Fibroblast of the conjunctiva (primary cell): ENCODE measurements at places on chromosomes 12 and 14.

GRCh38 chr12:62653740-62654139 lies 187.1 kb downstream of the MON2 start:
- no peak for DNase-seq

DNA sequence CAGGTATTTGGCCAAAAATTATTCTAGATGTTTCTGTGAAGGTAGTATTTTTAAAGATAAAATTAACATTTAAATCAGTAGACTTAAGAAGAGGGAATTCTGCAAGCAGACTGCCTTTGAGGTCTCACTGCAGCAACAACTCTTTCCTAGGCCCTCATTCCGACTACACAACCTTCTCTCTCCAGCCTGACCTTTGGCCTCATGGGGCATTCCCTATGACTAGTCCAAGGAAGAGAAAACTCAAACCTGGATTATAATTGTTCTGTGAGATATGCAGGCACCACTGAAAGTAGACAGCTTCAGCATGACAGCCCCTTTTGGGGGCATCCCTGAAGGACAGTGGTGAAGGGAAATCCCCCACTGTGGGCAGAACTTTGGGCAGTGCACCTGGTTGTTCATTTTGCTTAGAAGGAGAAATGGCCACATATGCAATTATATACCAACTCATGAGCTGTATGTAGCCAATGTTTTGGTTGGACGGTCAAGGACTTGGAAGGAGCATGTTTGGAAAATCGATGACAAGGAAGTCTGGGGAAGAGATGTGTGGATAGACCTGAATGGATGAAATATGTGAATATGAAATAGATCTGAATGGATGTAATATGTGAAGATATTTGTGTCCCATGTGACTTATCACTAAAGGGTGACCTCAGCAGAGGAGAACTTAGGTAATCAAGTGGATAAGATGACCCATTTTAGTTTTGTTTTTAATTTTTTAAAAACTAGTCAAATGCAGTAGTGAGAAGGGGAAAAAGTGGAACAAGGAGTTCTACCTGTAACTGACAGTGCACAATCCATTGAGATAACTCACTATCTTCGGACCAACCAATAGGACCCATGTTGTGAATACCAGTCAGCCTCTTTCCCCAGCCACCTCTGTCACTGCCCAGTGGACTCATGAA lies 233.3 kb upstream of the FOXN3 start:
- no peak for DNase-seq

DNA sequence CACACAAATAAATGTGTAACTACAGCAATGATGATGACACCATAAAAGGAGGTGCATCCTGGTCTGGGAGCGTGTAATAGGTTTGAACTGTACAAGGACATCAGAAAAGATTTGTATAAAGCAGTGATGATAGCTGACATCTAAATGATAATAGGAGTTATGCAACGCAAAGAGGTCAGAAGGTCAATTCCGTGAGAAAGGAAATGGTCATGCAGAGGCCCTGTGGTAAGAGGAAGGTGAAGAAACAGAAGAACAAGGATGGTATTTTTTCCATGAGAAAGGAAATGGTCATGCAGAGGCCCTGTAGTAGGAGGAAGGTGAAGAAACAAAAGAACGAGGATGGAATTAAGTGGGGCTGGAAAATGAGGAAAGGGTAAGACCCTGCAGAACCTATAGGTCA lies 106.7 kb upstream of the TMPO start:
- no peak for DNase-seq

GRCh38 chr12:108304633-108305032 lies 34.5 kb downstream of the CMKLR1 start:
- no peak for DNase-seq

DNA sequence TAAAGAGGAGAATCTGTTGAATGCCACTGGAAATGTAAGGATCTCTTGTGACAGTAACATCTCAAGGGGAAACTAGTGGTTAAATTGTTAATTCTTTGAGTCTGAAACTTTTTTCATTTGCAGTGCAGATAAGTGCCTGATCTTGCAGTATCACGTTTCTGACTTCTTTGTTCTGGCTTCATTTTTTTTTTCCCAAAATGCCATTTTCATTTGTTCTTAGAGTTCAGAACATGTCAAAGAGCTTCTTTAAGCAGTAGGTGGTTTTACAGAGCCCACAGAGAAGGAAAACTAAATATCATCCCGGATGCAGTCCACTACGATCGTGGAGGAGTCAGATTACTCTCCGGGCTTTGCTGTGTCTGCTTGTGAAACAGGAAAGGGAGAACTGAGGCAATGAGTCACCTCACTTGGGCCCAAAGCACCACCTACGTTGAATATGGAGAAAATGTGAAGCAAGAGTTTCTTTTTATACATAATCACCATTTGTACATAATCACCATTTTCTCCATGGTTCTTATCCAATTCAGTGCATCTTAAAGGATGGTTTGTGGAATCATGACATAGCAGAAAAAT lies 43.9 kb downstream of the HMGA2 start:
- DNase-seq, result peak; percentile 79

- DNase-seq, result peak; percentile 55
These were observed 391.2 kb downstream of the RAD51B start for GRCh38 chr14:68210729-68211299.

DNA sequence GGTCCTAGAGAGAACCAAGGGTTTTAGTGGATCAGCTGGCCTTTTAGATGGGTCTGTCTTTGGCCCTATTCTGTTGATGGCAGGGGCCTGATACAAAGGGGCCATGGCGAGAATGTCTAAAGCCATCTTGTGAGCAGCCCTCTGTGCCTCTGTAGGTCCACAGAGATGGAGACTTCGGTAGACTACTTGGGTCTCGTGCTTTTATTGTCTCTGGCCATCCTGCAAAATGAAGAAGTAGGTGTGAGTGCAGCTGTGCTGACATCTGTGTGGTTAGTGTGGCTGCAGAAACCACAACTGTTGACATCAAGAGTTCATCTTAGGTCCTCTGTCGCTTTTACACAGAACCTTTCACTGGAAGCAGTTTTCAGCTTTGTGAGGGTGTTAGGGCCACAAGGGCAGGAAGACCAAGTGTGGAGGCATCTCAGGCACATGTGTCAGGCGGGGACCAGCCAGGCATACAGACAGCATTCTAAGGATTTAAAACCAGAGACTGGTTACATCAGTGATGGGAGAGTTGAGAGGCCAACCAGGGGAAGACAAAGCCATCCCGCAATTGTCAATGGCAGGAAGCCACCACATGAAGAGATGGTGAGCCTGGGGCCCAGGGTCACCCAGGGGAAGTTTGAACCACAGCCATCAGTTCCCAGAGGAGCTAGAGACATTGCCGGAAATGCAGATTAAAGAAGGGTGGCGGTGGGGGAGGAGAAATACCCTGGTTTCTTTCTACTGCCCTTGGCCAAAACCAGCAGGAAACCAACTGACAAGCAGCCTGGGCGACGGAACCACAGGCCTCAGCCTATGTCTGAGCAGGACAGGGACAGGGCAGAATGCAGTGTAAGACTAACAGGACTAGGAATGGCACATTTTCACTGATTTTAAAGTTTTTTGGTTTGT lies 13.0 kb upstream of the TPCN1 start:
- no peak for DNase-seq

DNA sequence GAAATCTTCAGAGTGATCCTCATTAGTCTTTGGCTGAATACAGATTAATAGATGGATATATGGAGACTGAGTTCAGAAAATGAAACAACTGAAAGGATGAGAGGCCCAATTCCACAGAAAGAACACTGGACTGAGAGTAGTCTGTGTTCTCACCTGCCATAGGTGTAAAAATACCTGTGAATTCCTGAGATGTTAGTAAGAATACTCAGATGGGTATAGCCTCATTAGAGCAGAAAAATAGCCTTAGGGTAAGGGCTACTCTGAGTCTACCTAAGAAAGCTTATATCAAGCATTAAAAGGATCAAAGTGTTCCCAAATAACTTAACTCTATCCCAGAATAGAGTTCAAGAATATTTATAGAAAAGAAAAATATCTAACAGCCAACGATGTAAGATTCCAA lies 1510.3 kb upstream of the SEL1L start:
- DNase-seq, result no peak
